ENCODE measurements at places on chromosomes 5 and 9. TPM values are rescaled to one million over a fixed set of nuclear protein-coding genes. Genes with fewer than 3 reads are reported as not detected.

DNA sequence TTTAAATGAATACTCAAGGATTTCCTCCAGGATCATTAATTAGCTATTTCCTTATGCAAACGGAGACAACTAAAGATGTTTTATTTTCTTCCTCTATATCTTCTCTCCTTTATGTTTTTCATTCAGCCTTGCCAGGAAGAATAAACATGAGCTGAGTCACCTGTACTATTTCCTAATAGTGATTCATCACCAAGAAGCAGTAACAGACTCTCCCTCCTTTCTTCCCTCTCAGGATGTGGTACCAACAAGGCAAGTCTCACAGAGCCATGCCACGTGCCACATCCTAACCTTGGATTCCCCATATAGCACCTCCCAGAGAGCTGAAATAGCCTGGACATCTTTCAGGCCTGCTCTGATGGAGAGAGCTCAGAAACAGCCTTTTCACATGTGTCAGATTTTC lies 758.6 kb upstream of the DMAC1 start:
- H3K27me3 ChIP-seq: no peaks in the 10 kb centered on the region
- no peaks in the 10 kb centered on the region for H3K4me1 ChIP-seq
- no peak overlapping the region for H3K4me3 ChIP-seq
- no peaks in the 10 kb centered on the region for H3K36me3 ChIP-seq

- H3K27me3 ChIP-seq: no peaks in the 10 kb centered on the region
- peaks cover 8% of the 10 kb centered on the region for H3K4me1 ChIP-seq
- no peak for DNase-seq
- H3K27ac ChIP-seq: no peak overlapping the region
- no peak overlapping the region for H3K4me3 ChIP-seq
- H3K36me3 ChIP-seq: peaks cover 12% of the 10 kb centered on the region
Measured at GRCh38 chr5:55694152-55694830, 17.8 kb downstream of the SLC38A9 start.

GRCh38 chr5:43191740-43192557 lies at the start of gene NIM1K:
Gene NIM1K (plus strand): TSS chr5:43192225. CDS start chr5:43245776, 53,551 bp downstream.
- peaks cover 27% of the 10 kb centered on the region for H3K4me1 ChIP-seq
- H3K27me3 ChIP-seq: peaks cover 16% of the 10 kb centered on the region
- H3K36me3 ChIP-seq: peaks cover 6% of the 10 kb centered on the region
- H3K4me3 ChIP-seq: peak within 1 kb of the TSS; percentile 86
- peak; percentile 59 for DNase-seq

- peaks cover 3% of the 10 kb centered on the region for H3K4me1 ChIP-seq
- no peak overlapping the region for H3K27ac ChIP-seq
- DNase-seq: no peak
- no peak overlapping the region for H3K4me3 ChIP-seq
- peaks cover 20% of the 10 kb centered on the region for H3K27me3 ChIP-seq
- H3K36me3 ChIP-seq: no peaks in the 10 kb centered on the region
Measured at GRCh38 chr9:88258601-88259000, 120.3 kb upstream of the SPATA31C2 start.

Gene PCDHGA1
- 0.31 TPM for total RNA-seq

Gene RIMOC1
- total RNA-seq: 24.3 TPM

Gene INSL4
- total RNA-seq: not detected

Gene SLC2A6
- total RNA-seq: 7.1 TPM
